ENCODE measurements at places on chromosomes 16 and 17. TPM values are rescaled to one million over a fixed set of nuclear protein-coding genes. Genes with fewer than 3 reads are reported as not detected.

DNA sequence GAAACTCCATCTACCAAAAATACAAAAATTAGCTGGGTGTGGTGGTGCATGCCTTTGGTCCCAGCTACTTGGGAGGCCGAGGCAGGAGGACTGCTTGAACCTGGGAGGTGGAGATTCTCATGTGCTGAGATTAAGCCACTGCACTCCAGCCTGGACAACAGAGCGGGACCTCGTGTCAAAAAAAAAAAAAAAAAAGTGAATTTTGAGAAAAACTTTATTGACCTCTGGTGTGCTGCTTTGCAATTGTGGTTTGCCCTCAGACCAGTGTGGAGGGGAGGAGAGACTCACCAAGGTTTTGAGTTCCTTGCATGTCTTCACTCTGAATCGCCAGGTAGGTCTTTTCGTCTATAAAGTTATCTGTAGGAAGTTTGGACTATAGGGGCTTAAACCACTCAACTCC, 145.2 kb downstream of the CPPED1 start:
- DNase-seq = no peak

GRCh38 chr17:9979463-9979995, 74.5 kb upstream of the RCVRN start:
- DNase-seq = no peak

The MT1E gene
- total RNA-seq = not detected

DNA sequence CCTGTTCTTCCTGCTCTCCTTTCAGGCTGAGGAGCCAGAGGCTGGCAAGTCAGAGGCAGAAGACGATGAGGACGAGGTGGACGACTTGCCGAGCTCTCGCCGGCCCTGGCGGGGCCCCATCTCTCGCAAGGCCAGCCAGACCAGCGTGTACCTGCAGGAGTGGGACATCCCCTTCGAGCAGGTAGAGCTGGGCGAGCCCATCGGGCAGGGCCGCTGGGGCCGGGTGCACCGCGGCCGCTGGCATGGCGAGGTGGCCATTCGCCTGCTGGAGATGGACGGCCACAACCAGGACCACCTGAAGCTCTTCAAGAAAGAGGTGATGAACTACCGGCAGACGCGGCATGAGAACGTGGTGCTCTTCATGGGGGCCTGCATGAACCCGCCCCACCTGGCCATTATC, 25.6 kb upstream of the LGALS9 start:
- DNase-seq = no peak

The DOC2A gene
- not detected for total RNA-seq

DNA sequence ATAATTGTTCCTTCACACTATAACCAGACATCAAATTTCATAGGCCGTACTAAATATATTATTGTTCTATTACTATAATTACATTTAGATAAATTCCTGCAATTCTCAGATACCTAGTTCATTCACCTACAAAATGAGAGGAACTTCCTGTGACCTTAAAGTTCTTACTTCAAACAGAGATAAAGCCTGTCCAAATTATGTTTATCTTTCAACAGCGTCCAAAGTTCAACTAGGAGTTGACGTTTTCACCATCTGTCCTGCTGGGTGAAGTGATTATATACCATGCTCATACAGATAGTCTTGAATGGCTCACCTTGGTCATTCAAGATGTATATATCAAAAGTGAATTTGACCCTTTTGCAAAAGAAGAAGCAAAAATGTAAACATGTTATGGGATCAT, 440.6 kb downstream of the CDH8 start:
- no peak for DNase-seq

- no peak for DNase-seq
These were observed 71.5 kb upstream of the NKD1 start for GRCh38 chr16:50476486-50477255.

All from B cell (primary cell).